NCI-H1417 treated with DMSO at 0.1 percent for 48 hours (cell line): ENCODE measurements at places on chromosomes 13 and 19.

- no peak for DNase-seq
Observed at GRCh38 chr13:112664501-112665203, 25.2 kb upstream of the ATP11A start.

DNA sequence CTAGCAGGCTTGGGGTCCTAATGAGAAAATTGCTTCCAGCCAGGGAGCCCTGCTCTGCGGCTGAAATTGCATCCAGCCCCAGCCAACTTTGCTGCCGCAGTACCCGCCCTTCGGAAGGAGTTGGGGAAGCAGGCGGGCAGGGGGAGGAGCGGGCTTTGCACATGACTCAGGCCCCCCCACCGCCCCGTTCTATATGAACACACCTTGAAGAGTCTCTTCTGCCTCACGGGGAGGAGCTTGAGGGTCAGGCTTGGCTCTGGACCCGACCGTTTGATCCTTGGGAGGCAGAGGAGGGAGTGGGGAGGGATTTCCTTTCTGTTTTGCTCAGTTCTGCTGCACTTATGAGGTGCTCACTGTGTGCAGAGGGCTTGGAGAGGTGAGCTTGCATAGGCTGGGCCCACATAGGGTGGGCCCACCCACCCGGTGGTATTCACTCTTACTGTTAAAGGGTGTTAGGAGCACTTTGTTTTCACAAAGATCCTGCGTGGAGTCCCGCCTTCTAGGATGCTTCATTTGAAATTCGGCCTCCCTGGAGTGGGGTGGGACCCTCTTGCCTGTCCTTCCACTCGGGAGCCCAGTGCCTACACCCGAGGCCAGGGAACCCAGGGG is 46.5 kb downstream of the LYL1 start:
- DNase-seq, result no peak

DNA sequence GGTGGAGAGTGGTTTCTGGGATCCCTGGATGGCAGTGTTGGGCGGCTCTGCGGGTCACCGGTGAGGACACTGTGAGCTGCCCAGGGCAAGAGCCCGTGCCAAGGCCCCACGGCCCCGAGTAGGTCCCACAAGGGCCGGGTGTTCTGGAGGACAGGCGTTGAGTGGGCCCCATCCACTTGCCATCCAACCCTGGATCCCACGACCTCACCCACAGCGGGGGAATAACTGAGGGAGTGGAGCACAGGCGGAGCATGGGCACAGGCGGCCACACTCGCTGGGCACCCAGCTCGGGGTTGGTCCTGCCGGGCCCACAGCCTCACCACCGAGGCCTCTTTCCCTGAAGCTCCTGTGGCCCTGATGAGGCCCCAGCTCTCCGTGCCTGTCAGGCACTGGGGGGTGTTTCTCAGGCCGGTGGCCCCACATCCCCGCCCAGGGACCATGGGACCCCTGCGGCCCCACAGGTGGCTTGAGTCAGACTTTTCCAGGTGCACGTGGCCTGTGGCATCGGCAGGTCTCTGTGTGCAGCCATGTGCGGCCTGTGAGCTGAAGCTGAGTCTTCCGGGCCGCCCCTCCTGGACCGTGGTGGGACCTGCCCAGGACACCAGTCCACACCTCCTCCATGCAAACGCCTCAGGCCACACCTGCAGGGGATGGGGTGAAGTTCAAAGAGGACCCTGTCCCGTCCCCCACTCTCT is 16.6 kb downstream of the TMEM255B start:
- no peak for DNase-seq

GRCh38 chr19:55080121-55080967 is 4.7 kb downstream of the EPS8L1 start:
- DNase-seq, result peak; percentile 25

GRCh38 chr19:34310494-34310981 is 54.5 kb upstream of the GPI start:
- DNase-seq, result peak; percentile 41

GRCh38 chr13:44619651-44620050 is 43.5 kb upstream of the TSC22D1 start:
- no peak for DNase-seq

DNA sequence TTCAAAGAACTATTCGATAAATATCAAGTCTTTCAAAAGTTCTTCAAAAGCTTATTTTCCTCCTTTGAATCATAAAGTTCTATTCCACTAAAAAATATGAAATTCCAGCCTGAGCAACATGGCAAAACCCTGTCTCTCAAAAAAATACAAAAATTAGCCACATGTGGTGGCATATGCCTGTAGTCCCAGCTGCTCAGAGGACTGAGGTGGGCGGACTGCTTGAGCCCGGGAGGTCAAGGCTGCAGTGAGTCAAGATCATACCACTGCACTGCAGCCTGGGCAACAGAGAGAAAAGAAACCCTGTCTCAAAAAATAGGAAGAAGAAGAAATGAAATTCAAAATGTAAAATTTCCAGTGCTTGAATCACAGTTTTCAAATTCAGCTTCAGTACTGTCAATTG is 24.6 kb downstream of the CAB39L start:
- no peak for DNase-seq

DNA sequence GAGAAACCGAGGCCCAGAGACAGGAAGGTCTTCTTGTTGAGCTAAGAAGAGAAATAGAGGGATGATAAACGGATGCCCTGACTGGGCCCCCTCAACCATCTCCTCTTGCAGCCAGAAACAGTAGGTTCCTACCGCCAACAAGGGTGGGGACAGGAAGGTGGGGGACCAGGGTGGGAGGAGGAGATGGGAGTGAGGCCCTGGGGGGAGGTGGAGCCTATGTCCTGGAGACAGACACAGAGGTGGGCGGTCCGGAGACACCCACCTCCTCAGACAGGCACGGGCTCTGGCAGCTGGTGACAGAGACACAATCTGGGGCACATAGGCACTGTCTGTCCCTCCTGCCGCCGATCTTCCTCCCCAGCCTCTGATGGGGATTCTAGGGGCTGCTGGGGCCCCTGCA is 16.9 kb downstream of the GADD45B start:
- DNase-seq, result no peak

DNA sequence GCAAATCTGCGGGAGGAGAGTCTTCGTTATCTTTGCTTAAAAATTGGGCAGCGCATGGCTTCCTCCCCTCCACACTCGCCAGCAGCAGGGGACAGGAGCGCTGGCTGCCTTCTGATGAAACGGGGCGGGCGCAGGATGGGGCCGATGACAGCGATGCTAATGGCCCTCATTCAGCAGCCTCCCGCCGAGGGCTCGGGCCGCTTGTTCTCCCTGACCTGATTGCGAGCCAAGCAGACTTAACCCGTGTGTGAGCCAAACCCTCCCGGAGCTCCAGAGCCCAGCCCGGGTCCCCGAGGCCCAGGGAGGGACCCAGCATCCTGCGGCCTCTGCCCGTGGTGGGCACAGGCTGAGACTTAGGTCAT is 90.3 kb downstream of the KDM4B start:
- DNase-seq, result no peak

- DNase-seq, result no peak
Observed at GRCh38 chr13:46834657-46835056, 37.7 kb upstream of the ESD start.

- no peak for DNase-seq
Observed at GRCh38 chr13:31675440-31675953, 63.8 kb upstream of the RXFP2 start.

DNA sequence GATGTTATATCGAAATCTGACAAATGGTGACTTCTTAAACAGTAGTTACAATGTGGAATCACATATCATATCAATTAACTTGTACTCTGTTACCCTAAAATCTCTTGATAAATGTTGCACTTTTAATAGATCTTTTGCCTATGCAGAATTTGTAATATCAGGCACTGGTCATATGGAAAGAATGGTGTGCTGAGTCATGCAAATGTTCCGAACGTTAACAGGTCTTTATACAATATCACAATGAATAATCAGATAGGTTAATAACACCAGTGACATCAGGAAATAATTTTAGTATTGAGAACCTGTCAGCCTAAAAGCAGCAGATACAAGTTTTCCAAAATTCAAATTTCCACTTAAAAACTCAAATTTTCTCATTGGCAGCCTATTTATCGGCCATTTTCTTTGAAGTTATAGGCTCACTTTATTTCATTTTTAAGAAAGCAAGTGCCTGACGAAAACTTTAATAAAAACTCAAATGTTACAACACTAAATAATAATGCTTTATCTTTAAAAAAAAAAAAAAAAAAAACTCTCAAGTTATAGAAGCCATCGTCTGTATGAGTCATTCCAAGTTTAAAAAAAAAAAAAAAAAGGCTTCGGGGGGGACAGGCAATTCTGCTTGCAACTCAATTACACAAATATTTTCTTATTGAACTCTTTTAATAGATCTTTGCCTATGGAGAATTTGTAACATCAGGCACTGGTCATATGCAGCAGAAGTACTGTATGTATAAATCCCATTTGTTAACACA is 180.9 kb downstream of the DIAPH3 start:
- no peak for DNase-seq

DNA sequence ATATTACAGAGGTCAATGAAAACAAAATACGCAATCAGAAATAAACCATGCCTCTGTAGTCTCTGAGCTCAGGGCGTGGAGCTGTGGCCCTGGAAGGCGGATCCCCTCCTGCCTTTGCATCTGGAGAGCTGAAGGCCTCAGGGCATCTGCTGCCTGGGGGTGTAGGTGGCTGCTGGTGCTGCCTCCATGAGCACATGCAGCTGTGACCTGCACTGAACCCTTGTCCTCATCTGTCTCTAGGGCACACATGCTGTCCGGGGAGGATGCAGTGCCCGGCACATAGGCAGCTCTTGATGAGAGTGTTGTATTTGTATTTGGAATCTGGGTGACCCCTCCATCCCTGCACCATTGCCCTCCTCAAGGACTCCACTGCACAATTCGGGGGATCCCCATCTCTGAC is 185.7 kb downstream of the TEX29 start:
- no peak for DNase-seq

- DNase-seq, result no peak
Observed at GRCh38 chr13:111424134-111424533, 103.7 kb downstream of the TEX29 start.

DNA sequence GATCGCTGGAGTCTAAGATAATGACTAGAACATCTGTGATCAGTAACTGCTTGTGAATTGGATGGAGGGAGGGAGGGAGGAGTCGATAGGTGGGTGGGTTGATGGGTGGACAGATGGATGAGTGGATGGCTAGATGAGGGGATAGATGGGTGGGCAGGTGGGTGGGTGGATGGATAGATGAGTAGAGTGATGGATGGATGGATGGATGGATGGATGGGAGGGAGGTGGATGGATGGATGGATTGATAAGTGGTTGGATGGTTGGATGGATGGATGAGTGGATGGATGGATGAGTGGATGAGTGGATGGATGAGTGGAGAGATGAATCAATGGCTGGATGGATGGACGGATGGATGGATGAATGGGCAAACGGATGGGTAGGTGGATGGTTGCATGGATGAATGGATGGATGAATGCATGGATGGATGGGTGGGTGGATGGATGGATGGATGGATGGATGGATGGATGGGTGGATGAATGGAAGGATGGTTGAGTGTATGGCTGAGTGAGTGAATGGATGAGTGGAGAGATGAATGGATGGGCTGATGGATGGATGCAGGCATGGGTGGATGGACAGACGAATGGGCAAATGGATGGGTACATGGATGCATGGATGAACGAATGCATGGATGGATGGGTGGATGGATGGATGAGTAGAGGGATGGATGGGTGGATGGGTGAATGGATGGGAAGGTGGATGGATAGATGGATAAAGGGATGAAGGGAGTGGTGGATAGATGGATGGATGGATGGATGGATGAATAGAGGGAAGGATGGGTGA is 44.0 kb upstream of the NFIC start:
- no peak for DNase-seq

DNA sequence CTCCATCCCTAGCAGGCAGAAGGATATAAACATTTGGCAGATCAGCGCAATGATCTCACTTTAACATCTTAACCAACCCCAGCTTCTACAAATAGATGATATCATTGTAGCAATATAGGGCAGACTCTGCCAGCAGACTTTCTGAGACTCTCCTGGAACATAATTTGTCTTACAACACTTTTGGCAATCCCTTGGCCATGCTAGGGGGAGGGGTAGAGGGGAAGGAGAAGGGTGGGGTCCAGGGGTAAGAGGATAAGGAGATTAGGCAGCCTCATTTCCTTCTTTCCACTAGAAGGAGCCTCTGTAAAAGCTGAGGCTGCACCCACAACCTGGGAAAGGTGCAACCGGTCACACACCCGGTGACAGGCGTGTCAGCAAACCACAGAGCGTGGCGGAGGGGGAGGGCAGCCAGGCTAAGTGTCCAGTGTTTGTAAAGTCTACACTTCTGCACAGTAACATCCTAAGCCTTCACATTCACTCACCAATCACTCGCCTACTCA is 8.7 kb upstream of the UBAC2 start:
- no peak for DNase-seq

GRCh38 chr19:19866611-19867248 is 1.0 kb downstream of the ZNF253 start:
- no peak for DNase-seq

DNA sequence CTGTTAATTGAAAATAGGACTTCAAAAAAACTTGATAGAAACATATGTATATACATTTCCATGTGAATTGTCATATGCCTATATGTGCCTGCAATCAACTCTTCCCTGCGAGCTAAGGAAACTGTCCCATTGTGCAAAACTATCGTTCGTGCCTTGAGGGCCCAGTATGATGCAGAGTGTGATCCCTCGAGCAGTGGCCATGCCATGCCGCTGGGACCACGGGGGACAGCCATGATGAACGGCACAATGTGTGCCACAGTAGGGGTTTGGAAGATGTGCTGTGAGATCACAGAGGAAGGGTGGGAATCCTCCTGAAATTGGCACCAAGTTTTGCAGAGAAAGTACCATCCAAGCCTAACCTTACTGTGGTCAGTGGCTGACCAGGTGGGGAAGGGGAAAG is 118.1 kb upstream of the SOX1 start:
- DNase-seq, result no peak

DNA sequence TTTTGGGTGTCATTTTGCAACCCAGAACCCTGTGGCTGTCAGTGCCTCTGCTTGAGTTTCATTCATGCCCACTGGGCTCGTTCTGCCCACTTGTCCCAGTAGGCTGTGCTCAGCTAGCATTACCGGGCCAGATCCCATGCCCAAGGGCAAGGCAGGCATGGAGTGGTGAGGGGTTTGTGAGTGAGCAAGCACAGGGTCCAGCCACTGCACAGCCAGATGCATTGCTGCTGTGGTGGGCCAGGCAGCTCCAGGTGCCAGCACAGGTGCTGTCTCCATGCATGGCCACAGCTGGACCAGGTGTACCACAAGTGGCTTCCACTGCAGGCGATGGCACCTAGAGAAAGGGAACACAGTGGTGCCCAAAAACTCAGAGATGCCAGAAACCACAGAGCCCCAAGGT is 1671.2 kb downstream of the OLFM4 start:
- no peak for DNase-seq

GRCh38 chr19:5237939-5238480 is 102.6 kb downstream of the PTPRS start:
- no peak for DNase-seq

DNA sequence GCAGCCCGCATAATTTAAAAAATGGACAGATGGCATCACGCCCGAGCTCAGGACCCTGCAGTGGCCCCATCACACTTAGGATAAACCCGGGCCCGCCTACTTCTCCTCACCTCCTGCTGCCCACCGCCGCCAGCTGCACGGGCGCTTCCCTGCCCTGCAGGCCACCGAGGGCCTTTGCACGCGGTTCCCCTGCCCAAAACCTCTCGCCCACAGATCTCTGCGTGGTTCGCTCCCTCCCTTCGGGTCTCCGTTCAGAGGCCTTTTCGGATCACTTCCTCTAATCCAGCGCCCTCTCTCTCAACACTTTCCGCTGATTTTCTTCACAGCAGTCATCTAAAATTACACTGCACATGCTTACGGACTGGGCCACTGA is 1.8 kb downstream of the SHISA7 start:
- no peak for DNase-seq

- DNase-seq, result no peak
Observed at GRCh38 chr13:112143046-112143752, 76.2 kb downstream of the SOX1 start.
